Brain (organoid and tissue), 16 donors: ENCODE measurements at places on chromosomes 13 and 19. TPM values are rescaled to one million over a fixed set of nuclear protein-coding genes. Genes with fewer than 3 reads are reported as not detected.
A peak's percentile ranks its signal among the peaks of the same experiment; 100 is the strongest.

DNA sequence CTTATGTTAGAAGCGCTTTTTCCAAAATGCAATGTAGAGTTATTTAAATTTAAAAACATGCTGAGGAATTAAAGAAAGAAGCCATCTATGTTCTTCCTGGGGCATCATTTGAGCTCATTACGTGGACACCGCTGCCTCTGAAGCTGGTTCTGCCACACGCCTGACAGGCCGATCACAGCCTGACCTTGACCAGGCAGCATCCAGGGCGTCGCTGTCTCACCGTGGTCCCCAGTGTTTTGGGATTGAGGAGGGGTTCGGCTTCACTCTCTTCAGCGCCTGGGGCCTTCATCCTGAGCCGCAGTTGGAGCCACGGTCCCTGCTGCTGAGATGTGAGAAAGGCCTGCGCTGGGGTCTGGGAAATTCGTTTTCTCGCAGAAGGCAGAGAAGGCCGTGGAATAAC, 64.0 kb downstream of the ATP11A start:
- no peak for DNase-seq

DNA sequence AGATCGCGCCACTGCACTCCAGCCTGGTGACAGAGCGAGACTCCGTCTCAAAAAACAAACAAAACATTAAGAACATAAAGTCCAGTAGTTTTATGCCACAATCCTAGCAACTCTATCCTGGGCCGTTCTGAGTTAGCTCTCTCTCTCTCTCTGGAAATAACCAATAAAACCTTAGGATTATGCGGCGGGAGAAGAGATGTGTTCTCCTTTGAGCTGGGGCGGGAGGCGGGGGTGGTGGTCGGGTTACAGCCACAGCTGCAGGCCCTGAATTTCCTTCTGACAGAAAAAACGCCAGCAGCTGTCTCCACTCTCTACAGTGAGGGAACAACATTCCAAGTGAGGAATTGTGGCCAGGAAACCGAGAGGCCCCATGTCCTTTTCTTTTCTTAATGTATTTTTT, 9.1 kb upstream of the PNMA8A start:
- DNase-seq = peak; percentile 70

- DNase-seq = no peak
Measured at GRCh38 chr19:13012690-13013608, 17.7 kb downstream of the NFIX start.

- no peak for DNase-seq
Measured at GRCh38 chr13:75473468-75473867, 8.5 kb downstream of the TBC1D4 start.

- DNase-seq = no peak
Measured at GRCh38 chr13:67934617-67935330, 704.6 kb upstream of the PCDH9 start.

DNA sequence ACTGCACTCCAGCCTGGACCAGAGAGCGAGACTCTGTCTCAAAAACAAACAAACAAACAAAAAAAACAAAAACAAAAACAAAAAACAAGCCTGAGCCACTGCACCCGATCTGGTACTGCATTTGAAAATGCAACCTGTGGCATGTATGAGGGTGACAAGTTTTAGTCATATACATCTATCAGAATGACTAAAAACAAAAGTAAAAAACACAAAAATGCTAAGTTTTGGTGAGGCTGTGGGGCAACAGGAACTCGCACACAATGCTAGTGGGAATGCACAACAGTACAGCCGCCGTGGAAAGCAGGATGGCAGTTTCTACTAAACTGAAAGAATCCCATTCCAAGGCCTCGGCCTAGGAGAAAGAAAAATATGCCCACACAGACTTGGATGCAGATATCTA, 7.8 kb downstream of the EBPL start:
- DNase-seq = no peak

Gene UBAC2
- 85.7 TPM for polyA plus RNA-seq
